ENCODE measurements at places on chromosomes 7 and 10.

- DNase-seq = no peak
Measured at GRCh38 chr10:114957673-114958072, 19.7 kb downstream of the TRUB1 start.

DNA sequence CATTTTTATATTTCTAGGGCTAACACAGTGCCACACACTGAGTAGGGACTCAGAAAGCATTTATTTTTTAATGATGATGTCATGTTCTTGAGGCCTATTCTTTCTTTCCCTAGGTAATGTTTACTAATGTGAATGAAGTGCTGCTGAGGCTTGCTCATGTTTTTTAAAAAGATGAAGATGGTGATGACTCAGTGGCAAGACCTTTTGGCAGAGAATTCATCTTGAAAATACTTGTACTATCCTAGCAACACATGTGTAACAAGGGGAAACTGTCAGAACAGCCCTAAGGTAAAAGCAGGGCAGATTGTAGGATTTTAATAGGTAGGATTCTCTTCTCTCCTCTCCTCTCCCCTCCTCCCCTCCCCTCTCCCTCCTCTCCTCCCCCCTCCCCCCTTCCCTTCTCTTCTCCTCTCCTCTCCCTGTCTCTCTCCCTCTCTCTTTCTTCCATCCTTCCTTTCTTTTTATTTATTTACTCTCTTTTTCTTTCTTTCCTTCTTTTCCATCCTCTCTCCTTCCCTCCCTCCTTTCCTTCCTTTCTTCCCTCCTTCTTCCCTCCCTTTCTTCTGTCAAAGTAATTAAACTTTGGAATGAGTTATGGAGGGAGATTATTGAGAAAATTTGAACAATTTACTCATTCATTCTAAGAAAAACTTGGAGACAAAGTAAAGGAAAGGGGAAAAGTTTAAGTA is 75.3 kb downstream of the ZNF92 start:
- DNase-seq = no peak

GRCh38 chr7:14432924-14433323 is 443.5 kb upstream of the ETV1 start:
- DNase-seq = no peak

DNA sequence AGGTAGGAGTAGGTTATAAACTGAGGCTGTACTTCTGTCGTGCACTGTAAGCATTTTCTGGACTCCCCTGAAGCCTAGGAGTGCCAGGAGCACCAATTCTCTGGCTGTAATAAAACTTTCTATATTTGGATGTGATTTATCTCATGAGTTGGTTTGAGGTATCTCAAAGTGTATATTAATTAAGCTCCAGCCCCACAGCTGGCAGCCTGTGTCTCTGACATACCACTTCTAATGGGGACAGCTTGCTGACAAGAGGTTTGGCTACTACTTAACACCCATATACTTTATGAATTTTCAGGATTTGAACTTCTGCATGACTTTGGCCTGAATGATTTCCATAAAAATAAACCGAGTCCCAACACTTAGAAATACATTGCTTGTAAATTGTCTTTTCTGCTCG is 35.2 kb downstream of the CFAP58 start:
- DNase-seq = no peak

DNA sequence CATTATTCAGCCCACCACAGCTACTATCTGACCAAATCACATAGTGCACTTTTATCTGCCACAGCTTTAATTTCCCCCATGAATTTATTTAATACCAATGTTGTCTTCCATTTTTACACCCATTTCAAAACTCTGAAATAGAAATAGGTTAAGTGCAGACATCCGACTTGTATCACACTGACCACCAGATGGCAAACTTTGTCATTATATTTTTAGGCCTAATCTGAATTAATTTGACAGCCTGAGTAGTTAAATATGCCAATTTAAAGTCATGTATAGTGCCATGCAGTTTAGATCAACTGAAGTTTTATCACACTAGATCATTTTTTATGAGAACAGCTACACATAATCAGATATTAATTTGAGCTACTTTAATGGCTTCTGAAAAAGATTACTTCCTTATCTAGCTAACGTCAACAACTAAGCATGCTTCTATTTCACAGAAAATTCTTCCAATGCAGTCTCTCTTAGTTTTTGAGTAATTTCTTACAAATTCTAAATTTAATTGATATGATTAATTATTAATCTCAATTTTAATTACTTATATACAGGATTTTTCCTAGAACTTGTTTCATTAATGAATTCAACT is 566.4 kb downstream of the GFRA1 start:
- no peak for DNase-seq

DNA sequence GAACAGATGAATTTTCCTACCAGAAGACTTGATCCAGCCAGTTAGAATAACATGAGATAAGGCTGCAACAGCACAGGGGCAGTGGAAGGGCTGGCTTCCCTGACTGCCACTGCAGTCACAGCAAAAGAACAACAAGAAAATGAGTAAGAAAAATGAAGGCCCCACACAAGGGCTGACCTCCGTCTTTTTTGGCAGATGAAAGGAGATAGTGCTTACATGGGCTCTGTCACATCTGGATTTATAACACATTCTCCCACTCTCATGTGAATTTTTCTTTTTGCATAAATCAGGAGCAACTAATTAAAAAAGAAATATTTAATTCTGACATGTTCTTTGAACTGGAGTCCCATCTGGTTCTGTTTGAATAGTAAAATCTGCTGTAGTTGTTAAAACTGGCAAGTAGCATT is 99.6 kb downstream of the NRP1 start:
- DNase-seq = no peak

DNA sequence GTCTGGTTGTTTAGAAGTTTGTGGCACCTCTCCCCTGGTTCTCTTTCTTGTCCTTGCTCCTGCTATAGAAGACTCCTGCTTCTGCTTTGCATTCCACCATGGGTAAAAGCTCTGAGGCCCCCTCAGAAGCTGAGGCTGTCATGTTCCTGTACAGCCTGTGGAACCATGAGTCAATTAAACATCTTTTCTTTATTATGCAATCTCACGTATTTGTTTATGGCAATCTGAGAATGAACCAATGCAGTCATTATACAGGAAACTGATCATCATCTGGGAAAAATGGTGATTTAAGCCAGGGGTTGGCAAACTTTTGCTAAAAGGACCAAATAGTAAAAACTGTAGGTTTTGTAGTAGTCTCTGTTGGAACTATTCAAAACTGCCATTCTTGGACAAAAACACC is 175.4 kb downstream of the CSTF2T start:
- no peak for DNase-seq

GRCh38 chr10:86671985-86672710 is 3.8 kb downstream of the LDB3 start:
- DNase-seq = no peak

GRCh38 chr10:72328829-72329204 is 25.9 kb downstream of the DNAJB12 start:
- no peak for DNase-seq

- peak; percentile 93 for DNase-seq
Measured at GRCh38 chr7:50467817-50468610, 17.9 kb upstream of the FIGNL1 start.

GRCh38 chr7:7639421-7639820 is 1.1 kb upstream of the UMAD1 start:
- no peak for DNase-seq

DNA sequence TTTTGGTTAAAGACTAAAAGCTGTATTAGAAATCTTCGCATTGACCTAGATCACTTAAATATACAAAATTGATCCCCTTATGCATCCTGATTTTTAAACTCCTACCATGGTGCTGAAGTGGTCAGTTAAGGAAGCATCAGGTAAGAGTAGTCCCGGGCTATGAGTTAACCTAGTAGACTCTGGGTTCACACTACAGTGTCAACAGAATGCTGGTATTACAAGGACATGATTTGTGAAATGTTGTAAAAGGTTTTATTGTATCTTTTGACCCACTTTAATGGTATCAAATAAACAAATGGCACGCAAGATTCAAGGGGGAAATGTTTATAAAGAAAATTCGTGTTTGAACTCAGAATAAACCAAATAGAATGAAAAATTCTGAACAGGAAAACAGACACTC is 36.8 kb downstream of the RTKN2 start:
- no peak for DNase-seq

DNA sequence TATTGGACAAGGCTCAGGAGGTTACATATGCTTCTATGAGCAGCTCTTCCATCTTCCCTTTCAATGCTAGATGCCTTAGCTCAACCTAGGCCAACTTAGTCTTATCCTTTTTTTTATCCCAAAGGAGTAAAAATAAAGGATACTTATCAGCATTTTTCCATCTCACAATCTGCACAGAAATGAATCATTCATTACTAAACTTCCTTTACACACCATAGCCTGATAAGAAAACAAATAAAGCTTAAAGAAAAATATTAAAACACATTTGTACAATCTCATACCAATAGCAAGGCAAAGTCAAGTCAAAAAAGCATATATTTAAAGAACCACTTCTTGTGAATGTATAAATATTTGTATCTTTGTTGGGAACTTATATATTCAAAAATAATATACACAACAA is 407.4 kb downstream of the GRM8 start:
- DNase-seq = no peak

DNA sequence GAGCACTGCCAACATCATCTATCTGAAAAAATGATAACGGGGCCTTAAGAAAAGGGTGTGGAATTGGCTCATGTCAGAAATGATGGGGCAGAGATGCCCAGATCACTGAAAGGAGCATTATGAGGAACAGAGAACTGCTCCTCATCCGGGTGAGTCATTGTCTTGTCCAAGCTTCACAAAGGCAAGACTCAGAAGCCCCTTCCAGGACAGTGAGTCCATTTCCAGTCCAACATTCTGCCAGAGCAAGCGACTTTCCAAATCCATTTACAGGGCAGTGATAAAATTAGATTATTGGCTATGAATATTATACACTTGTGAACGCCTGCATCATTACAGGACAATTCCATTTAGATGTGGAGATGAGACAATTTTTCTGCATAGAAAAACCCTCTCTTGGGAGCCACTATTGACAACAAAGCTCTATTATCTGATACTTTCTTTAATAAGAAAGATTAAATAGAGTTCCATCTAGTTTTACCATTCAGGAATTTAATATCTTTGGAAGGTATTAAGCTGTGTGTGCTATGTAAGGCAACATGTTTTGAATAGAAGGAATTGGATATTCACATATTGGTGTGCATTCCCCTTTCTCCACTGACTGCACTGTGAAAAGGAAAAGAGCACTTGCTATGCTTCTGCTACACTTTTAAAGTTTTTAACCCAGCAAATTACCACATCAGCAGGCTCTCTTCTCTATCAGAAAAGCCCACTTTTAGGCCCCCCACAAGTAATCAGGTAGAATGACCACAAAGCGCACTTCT is 159.6 kb downstream of the NRP1 start:
- DNase-seq = no peak

- no peak for DNase-seq
Measured at GRCh38 chr7:151137791-151138152, 29.7 kb downstream of the GBX1 start.

DNA sequence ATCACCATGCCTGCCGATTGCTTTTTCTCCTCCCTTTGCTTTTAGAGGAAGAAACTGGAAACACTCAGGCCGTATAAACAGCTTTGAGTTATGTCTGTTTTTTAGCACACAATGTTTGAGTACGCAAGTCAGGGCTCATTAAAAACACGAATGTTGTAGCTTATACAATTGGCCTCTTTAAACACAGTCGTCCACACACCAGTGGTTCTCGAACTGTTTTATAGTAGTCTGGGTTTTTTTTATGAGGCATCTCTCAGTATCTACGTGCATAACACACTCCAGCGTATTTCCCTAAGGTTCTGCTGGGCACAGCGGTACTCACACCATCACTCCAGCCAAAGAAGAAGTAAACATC is 13.4 kb upstream of the CARD11 start:
- no peak for DNase-seq

DNA sequence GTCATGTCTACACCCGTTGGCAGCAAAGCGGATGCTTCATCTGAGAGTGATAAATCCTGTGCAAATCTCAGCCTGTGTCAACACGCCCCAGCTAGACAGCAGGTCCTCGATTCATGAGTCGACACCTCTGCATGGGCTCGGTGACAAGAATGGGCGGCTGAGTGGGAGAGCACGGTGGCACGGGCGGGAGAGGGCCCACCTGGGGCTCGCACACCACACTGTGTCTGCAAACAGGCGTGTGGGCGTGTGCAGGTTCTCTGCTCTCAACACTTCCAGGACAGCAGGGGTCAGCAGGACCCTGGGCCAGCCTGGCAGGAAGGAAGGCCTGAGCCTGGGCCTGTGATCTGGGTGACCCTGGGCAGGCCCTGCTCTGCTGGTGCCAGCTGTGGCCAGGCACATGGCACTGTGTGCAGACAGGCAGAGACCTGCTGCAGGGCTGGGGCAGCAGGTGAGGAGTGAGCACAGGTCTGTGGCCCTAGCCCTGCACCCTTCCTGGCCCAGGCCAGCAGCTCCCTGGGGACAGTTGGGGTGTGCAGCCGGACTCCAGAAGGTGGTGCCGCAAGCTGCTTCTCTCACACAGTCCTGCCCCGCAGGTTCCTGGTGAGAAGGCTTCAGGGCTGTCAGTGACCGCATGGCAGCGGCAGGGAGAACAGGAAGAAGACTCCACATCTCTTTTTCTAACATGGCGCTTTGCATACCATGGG is 216.4 kb downstream of the ELFN1 start:
- DNase-seq = no peak

DNA sequence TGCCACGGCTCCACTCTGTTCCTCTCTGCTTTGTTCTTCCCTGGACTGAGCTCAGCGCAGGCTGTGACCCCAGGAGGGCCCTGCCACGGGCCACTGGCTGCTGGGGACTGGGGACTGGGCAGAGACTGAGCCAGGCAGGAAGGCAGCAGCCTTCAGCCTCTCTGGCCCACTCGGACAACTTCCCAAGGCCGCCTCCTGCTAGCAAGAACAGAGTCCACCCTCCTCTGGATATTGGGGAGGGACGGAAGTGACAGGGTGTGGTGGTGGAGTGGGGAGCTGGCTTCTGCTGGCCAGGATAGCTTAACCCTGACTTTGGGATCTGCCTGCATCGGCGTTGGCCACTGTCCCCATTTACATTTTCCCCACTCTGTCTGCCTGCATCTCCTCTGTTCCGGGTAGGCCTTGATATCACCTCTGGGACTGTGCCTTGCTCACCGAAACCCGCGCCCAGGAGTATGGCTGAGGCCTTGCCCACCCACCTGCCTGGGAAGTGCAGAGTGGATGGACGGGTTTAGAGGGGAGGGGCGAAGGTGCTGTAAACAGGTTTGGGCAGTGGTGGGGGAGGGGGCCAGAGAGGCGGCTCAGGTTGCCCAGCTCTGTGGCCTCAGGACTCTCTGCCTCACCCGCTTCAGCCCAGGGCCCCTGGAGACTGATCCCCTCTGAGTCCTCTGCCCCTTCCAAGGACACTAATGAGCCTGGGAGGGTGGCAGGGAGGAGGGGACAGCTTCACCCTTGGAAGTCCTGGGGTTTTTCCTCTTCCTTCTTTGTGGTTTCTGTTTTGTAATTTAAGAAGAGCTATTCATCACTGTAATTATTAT is 1.2 kb downstream of the CLDN4 start:
- DNase-seq = no peak

Measured in activated CD8-positive, alpha-beta memory T cell treated with anti-CD3 and anti-CD28 coated beads for 24 hours (primary cell).